ENCODE measurements at places on chromosomes 3 and 15.

DNA sequence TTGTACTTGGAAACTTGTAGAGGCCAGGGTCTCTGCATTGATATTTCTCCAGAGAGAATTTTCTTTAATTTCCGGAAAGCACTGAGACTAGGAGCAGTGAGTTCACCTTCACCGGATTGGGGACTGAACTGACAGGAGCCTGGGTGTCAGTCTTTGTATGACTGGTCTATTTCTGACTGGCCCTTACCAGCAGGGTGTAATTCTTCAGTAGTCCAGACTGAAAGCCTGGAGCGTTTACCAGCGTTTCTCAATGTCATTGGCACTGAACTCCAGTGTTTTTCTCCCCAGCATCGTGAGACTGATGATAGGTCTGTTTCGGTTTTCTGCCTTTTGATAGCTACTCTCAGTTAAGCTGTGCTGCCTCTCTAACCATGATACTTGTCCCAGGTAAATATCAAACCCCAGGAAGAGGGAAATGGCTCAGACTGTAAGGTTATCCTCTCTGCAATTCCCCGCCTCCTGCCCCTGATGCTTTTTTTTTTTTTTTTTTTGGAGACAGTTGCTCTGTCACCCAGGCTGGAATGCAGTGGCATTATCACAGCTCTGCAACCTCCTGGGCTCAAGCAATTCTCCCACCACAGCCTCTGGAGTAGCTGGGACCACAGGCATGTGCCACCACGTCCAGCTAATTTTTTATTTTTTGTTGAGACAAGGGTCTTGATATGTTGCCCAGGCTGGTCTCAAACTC is 103.6 kb downstream of the CACNA2D3 start:
- DNase-seq, result no peak

- DNase-seq, result peak; percentile 43
These were observed 28.0 kb upstream of the VGLL4 start for GRCh38 chr3:11671648-11672100.

DNA sequence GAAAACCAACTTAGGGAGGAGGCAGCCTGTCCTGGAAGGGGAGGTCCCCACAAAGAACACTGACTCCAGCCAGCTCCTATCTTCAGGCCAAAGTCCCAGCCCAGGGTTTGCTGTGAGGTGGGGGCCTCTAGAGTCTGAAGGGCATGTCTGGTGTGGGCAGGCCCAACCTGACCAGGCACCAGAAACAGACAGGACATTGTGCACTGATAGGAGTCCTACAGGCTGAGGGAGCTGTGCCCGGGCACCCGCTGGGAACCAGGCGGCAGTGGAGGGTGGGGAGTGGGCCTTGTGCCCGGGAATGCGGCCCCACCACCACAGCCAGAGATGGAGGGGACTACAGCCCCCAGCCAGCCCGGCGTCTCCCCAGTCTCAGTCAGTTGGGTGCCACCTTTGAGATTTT is 161.4 kb downstream of the WNT7A start:
- no peak for DNase-seq

DNA sequence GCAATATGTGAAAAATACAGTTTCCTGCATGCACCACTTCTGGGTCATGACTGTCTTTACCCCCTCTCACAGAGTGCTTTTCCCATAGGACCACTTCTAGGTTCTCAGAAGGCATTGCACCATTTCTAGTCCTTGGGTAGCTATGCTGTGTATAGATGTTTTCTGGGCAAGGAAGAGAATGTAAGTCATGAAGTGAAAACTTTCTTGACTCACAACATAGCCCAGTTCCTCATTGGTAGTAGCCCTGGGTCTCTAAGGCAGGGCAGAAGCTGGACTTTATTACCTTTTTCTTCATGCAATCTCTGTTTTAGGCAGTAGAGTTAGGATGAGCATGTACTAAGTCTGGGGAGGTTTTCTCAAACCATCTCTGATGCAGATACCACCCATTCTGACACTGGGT is 203.1 kb downstream of the EPHB1 start:
- DNase-seq, result no peak

DNA sequence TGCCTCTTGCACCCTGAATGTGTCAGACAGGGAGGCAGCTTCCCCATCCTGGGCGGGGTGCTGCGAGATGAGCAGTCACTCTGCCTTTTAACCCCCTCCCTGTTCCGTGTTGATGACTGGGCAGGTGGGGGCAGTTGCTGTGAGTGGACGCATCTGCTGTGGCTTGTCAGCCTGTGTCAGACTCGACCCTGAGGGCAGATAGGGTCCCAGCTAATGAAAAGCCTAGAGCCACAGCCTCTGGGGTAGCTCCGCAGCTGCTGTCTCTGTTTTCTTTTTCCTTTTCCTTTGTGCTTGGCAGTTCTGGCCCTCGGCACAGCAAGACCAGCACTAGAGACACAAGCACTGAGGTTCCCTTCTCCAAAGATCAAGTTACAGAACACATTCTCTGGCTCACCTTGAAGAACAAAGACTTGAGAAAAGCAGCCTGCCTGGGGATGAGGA is 43.0 kb upstream of the GLCE start:
- DNase-seq, result no peak

DNA sequence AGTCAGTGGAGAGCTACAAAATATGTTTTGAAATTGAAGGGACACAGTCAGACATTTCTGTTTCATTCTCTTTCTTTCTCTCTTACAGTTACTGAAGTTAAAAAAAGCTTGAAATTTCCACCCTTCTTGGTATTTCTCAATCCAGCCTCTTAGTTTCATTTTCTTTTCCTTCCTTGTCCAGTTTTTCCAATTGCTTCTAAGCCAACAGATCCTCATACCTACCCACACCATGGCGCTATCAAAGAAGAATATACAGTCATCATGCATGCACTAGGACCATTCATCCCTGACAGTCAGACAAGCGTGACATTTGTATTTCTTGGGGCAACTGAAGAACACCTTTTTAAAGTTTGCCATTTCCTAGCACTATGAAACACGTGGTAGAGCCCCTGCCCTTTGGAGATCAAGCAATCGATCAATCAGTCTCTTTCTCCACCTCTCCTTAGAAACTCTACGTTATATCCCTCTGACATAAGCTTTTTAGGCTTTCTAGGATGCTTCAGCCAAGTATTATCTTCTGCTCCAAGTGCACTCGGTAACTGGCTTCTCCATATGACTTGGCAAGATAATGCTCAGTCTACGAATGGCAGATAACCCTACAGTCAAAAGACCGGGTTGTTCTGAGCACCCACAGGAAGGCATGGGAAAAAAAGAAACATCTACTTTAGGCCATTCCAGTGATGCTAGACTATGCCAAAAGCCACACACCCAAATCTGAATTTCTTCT is 65.4 kb downstream of the FBN1 start:
- no peak for DNase-seq

GRCh38 chr3:121794264-121794983 is 40.4 kb downstream of the IQCB1 start:
- no peak for DNase-seq

DNA sequence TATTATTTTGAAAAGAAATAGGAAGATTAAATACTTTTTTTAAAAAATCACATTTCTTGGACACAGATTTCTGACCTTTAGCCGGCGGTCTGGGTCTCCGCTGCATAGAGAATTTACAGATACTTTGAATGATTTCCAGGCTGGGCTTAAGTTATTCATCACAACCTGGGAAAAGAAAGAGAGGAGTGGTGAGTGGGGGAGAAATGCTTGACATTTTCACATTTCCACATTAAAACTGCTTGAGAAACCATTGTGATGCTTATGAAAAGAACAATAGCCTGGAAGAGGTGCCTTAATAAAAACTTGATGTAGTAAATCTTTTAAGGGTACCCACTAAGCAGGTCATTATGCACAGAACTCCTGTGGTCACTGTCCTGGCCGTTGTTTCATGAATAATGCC is 166.8 kb upstream of the MRPL3 start:
- DNase-seq, result no peak

- peak; percentile 69 for DNase-seq
These were observed 18.4 kb downstream of the CCK start for GRCh38 chr3:42247576-42248027.

GRCh38 chr3:77324105-77324504 is 284.2 kb downstream of the ROBO2 start:
- DNase-seq, result no peak
